ENCODE measurements at places on chromosomes 4 and X.

DNA sequence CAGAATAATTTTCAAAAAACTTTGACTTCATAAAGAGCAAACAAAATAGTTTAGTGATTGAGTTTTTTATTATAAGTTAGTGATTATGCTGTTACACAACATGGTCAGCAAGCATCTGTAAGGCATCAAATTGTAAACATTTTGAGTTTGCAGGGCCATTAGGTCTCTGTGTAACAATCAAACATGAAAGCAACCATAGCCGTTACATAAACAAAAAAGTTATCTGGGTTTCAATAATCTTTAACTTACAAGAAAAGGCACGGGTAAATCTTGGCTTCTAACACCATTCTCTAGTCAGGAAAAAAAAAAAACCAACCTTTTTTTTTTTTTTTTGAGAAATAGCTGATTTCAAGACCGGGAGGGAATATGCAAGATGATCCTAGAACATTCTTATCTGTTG is 1941.1 kb downstream of the PCDH7 start:
- DNase-seq, result no peak

- DNase-seq, result no peak
These were observed 25.5 kb downstream of the GPRASP3 start for GRCh38 chrX:102745857-102746584.

DNA sequence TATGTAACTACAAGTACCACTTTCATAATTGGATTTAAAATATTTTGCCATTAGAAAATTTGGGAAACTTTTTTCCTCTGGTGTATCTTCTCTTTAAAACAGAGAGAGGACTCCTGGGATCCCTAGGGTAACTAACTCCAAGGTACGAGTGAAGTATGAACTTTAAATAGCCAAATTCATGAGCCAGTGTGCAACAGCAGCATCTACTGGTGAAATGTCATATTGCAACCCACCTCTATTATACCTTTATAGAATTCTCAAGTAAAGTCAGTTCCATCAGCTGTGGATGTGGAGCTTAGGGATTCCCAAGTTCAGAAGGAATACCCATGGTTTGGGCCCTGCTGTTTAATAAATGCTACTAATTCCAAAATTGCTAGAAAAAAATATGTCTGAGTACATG is 282.7 kb upstream of the TAPT1 start:
- DNase-seq, result no peak

DNA sequence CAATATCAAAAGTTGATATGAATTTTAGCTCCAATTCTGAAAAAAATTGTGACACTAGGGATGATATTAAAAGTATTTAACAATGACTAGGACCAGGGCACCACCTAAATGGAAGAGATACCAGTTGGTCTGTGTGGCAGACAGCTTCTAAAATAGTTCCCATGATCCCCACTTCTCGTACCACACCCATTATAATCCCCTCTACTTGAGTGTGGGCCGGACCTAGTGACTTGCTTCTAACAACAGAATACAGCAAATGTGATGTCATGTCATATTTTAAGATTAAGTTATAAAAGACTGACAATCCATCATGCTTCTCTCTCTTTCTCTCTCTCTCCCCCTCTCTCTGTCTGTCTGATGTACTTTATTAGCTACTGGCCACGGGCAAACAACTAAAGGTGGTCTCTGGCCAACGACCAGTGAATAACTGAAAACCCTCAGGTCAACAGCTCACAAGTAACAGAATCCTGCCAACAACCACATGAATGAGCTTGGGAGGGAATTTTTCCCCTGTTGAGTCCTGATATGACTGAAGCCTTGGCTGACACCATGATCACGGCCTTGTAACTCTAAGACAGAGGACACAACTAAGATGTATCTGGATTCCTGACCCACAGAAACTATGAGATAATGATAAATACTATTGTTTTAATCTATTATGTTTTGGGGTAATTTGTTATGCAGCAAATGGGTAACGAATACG is 34.4 kb downstream of the FAM13A start:
- no peak for DNase-seq

GRCh38 chr4:38846015-38846414 is 10.6 kb downstream of the TLR6 start:
- no peak for DNase-seq

Measured in NCI-H1092 treated with DMSO at 0.1 percent for 48 hours (cell line).